ENCODE measurements at places on chromosomes 1 and 21. TPM values are rescaled to one million over a fixed set of nuclear protein-coding genes. Genes with fewer than 3 reads are reported as not detected.

Gene NDUFV3
- 31.1 TPM for total RNA-seq

Gene GBP4
- 10.3 TPM for total RNA-seq

Gene NUDT17
- 2.8 TPM for total RNA-seq

Gene NCF2
- 8.6 TPM for total RNA-seq

Gene PDC
- not detected for total RNA-seq

Gene PATJ
- total RNA-seq, result 58.4 TPM

Data from Calu3 (cell line).